Left lobe of liver (tissue), 2 donors: ENCODE measurements at places on chromosomes 2 and 18.

- no peak for DNase-seq
Observed at GRCh38 chr2:202373490-202373889, 2.6 kb upstream of the BMPR2 start.

- DNase-seq = no peak
Observed at GRCh38 chr2:12910431-12910830, 193.7 kb downstream of the TRIB2 start.

DNA sequence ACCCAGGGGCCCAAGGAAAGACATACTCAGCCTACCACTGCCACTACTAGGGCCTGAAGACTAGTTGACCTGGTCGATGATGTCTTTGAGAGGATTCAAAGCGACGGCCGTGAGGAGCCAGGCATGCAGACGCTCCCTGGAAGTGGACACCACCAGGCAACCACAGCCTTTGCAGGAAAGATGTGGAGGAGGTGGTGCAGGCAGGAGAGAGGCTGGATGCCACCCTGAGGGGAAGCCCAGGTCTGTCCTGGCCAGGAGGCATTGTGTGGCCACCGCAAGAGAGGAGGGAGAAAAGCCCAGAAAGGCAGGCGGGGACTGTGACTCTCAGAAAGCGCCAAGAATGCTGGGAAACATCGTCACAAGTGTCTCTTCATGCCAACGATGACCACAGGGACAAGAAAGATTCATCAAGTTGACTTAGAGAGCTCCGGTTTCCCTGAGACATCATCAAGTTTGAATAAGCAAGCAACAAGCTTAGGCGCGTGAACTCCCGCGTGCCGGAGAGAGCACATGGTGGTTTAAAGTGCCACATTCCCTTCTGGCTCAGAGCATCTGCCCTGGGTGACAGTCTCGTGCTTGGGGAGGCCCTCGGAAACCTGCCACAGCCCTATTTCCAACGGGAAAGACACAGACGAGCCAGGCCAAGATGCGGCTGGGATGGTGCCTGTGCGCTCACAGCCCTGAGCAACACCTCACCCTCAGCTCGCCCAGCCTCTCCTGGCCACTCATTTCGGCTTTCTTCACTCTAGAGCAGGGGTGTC is 464.5 kb upstream of the SALL3 start:
- DNase-seq = peak; percentile 22

- no peak for DNase-seq
Observed at GRCh38 chr2:177429688-177430325, 37.2 kb downstream of the AGPS start.

DNA sequence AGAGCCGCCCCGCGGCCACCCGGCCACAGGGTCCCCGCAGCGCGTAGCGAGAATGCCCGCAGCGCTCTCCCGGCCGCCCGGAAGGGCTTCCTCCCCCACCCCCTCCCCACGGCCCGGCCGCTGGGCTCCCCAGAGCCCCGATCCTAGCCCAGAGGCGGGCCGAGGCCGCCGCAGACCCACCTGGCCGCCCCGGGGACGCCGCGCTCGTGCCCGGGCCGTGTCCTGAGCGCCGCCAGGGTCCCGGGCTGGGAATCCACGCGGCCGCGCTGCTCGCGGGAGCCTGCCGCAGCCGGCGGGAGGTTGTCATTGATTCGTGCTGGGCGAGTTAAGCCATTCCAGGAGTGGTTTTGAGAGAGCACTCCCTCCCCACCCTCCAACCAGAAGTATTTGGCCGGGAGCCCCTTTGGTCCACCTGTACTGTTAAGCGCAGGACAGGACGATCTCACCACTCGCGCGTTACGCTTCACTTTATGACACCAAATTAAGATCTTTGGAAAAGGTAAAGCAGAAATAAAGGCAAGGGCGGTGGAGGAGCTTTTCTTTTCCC is 206.4 kb upstream of the SMAD2 start:
- peak; percentile 69 for DNase-seq

DNA sequence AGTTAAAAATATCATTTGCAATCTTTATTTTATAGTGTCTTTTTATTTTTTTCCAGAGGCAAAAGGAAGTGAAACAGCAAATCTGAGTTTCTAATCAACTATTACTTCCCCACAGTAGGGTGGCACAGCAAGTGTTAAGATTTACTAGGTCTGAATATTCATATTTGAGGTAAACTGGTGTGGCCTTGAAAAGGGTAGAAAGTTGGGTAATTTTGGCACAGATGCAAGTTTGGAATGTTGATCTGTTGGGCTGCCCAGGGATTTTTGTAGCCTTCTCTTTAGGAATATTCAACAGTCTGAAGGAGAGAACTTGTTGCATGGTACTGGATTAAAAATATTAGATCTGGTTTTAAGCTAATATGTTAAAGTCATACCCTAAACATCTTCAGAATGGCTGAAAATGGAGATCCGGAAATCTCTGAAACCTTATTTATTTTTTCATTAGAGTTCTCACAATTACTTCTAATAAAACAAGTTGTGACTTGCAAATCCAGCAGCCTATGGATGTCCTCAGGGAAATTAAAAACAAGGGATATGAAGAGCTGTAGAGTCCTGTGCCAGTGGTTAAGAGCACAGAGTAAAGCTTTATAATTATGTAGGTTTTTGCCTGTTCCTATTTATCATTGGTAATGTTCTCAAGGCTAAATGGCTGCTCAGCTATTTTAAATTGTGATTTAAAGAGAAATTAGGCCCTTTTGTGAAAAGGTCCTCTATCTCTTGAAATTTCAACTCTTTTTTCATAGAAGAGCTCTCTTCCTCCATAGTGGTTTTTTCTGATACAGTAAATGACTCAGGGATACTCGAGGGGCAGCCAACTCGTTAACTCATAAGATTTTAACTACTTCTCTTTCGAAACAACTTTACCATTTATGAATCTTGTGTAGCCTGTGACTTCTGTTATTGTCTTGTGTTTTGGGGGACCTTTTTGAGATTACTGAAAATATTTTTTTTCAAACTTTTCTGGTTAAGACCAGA is 11.0 kb downstream of the TANK start:
- no peak for DNase-seq

DNA sequence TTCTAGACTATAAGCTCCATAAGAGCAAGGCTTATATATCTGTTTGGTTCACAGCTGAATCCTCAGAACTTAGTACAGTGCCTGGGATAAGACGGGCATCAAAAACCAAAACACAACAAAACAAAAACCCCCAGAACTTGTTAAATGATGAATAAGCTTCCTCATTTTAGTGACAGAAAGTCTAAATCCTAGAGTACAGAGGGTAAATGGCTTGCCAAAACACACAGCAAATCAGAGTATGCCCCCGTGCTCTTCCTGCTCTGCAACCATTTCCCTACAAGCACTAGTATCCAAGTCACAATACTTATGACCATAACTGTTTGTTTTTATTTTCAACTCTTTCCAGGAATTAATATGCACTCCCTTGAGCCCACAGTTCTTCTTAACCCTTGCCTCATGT is 10.1 kb downstream of the ZNF521 start:
- DNase-seq = no peak

- no peak for DNase-seq
Observed at GRCh38 chr18:44917216-44918141, 236.8 kb downstream of the SETBP1 start.

GRCh38 chr2:135473567-135473966 is 57.5 kb downstream of the ZRANB3 start:
- DNase-seq = no peak

- DNase-seq = no peak
Observed at GRCh38 chr2:79585701-79586433, 73.0 kb downstream of the CTNNA2 start.

DNA sequence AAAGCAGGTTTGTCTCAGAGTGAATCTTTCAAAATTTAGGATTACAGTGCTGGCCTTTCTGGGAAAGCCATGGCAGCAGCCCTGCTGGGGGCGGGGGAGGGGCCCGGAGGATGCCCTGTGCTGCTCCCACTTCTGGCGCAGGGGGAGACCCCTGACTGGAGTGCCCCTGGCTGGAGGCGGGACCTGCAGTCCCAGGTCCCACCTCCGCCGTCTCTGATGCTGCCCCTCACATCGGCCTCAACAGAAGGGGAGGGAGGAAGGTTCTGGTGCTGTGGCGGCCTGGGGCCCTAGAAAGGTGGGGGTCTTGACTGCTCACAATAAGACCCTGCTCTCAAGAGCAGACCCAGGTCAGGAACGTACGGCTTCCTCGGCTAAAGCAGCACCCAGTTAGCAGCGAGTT is 216.4 kb downstream of the TWIST2 start:
- DNase-seq = no peak

DNA sequence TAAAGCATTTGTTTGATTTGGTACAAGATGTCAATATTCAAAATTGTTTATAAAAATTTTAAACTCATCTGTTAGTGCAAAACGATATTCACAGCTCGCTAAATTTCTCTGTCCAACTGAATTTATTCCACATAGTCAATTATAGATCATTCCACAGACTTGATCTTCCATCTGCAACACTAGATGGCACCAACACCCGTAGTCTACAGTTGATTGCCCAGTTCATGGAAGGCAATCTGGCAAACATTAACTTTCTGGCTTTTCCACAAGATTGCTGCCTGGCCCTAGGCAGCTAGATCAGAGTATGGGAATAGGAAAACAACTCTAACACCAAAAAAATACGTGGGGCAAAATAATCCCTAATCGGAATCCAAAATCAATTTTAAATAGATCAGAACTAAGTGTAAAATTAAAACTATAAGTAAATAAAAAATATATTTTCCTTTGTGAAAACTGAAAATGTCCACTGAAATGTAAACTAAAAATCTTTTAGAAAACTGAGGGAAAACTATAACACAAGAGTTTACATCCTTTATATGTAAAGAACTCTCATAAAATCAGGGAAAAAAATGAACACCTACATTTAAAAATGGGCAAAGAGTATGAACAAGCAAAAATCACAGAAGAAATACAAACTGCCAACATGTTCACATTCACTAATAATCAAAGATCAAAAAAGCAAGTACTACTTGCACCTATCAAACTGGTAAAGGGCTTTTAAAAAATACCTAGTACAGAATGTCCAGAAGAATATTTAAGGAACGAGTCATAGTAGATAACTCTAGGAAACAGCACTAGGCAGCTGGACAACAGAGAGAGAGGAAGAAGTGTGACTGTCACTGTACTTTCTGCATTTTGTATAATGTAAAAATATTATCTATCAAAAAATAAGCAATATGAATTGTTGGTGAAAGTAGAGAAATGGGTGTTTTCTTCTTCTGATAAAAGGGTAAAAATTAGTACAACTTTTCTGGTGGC is 35.0 kb downstream of the RTN4 start:
- peak; percentile 67 for DNase-seq

DNA sequence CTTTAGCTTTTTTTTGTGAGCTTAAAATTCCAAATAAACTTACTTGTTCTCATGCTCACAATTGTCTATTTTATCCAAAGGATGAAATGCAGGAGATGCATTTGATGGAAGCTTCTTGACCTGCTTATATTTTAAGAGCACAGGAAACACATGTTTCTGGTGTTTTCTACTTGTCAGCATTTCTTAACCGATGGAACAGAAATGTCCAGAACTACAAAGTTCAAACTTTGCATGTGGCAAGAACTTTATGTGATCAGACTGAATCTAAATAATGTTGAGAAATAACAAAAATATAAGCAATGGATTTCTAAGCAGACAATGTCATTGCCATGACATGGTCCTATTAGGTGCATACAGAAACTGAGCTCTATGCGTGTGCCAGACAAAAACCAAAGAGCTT is 9.9 kb upstream of the CTLA4 start:
- no peak for DNase-seq

- no peak for DNase-seq
Observed at GRCh38 chr2:168136392-168136977, 110.9 kb downstream of the STK39 start.

- DNase-seq = peak; percentile 97
Observed at GRCh38 chr18:57141208-57142129, 5.4 kb upstream of the BOD1L2 start.

DNA sequence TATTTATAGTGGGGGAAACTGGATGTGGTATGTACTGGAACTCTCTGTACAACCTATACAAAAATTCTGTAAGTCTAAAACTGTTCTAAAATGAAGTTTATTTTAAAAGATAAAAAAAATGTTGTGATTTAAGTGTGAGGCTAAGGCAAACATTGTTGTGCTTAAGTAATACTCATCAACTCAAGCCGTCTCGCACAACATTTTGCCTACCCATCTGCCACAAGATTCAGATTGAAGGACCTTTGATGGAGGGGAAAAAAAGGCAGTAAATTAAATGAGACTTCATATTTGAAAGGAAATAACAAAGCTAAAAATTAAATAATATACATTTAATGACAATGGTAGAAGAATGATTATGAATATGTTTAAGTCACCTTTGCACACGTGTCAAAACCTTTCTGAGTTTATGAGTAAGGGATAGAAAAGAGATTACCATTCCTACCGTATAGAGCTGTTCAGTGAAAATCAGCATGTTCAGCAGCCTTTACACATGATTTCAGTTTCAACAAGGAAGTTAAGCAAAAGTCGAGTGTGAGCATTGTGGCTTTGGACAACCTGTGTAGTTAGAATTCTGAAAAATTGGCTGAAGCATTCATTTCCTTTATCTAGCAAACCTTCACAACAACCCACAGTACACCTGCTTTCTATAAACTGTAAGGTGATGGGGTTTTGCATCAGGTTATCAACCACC is 499.3 kb downstream of the IRS1 start:
- no peak for DNase-seq

DNA sequence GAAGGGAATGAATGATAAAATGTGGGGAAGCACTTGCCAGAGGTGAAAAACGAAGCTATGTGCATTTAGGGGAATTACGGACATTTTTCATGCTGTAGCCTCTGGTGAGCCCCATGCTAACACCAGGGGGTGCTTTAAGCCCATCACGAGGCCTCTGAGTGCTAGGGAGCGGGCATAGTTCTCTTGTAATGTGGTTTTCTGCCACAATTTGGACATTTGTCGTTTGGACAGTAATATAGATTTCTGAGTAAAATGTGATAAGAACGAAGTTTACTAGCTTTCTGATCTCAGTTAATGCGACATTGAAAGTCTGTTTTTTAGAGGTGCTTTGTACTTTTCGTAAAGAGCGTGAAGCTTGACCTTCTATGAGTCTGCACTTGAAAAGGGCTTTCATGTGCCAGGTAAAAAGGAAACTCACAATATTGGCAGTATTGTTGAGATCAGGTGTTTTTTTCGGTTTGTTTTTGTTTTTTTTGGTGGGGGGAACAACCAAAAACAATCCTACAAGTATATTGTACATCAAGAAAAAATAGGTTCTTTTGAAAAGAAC is 50.6 kb downstream of the TRAF3IP1 start:
- DNase-seq = peak; percentile 63

- no peak for DNase-seq
Observed at GRCh38 chr2:101533561-101534148, 58.7 kb upstream of the RFX8 start.

DNA sequence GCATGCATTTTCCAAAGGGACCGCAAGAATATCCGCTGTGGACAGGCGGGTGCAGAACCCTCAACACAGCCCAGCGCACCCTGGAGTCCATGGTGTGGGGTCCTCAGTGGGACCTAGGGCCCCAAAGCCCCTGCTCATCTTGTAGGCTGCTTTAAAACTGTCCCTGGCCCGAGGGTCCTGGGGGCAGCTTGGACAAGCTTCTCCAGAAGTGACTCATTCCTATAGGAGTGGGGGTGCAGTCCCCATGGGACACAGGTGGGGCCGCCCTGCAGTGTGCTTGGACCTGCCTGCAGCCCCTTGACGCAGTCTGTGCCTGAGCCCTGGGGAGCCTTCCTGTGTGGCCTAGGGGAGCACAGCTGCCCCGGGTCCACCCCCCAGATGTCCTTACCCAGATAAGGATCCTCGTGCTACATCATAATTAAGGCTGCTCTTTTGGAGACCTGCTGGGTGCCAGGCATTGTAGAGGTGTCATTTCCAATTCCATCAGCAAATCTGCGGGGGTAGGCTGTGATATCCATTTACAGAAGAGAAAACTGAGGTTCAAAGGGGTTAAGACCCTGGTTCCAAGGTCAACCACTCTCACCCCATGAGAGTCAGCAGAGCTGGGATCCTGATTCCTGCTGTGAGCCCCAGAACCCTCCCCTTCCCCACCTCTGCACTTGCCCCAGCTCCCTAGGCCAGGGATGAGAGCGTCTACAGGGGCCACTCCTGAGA is 1.7 kb upstream of the HS6ST1 start:
- DNase-seq = no peak
